ENCODE measurements at places on chromosomes 16 and 17.
A peak's percentile ranks its signal among the peaks of the same experiment; 100 is the strongest.

GRCh38 chr17:81314398-81315081, 19.4 kb upstream of the SLC38A10 start:
- no peak for DNase-seq
- H3K27me3 ChIP-seq = no peaks in the 10 kb centered on the region
- H3K4me1 ChIP-seq = peaks cover 13% of the 10 kb centered on the region
- H3K4me3 ChIP-seq = no peak overlapping the region

- no peaks in the 10 kb centered on the region for H3K27me3 ChIP-seq
- no peak overlapping the region for H3K4me3 ChIP-seq
- no peaks in the 10 kb centered on the region for H3K4me1 ChIP-seq
- DNase-seq = no peak
- no peaks in the 10 kb centered on the region for H3K36me3 ChIP-seq
Observed at GRCh38 chr17:69503711-69504110, 89.2 kb downstream of the MAP2K6 start.

DNA sequence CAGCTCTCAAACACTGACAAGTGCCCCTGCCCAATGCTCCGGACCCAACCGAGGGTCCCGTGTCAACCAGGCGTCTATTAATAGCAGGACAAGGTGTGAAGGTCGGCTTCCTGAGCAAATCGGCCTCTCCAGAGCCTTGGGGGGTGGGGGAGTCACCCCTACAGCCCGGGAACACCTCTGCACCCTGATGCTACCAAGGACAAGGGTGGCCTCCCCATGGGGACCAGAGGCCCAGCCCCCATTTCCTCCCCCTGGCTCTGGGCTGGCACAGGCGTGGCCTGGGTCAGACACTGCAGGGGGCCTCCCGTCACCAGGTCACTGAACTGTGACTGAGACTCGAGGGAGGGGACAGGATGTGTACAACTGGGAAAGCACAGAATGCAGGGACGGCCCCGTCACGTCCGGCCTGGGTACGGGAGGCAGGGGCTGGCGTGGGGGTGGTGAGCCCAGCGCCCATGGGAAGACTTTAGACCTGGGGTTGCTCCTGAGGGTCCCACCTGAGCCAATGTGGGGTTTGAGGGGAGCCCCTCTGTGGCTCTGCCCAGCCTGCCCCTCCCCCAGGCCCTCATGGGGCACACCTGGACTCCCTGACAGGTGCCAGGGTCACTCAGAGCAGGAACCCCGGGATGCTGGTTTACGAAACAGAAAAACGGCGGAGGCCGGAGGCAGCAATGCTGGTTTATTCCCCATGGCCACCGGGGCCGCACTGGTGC, 579 bp upstream of the CYBA start:
- H3K4me1 ChIP-seq = peaks cover 93% of the 10 kb centered on the region
- H3K4me3 ChIP-seq = peak overlapping the region; percentile 84
- DNase-seq = peak; percentile 79
- peak overlapping the region; percentile 95 for H3K27ac ChIP-seq
- H3K27me3 ChIP-seq = no peaks in the 10 kb centered on the region

DNA sequence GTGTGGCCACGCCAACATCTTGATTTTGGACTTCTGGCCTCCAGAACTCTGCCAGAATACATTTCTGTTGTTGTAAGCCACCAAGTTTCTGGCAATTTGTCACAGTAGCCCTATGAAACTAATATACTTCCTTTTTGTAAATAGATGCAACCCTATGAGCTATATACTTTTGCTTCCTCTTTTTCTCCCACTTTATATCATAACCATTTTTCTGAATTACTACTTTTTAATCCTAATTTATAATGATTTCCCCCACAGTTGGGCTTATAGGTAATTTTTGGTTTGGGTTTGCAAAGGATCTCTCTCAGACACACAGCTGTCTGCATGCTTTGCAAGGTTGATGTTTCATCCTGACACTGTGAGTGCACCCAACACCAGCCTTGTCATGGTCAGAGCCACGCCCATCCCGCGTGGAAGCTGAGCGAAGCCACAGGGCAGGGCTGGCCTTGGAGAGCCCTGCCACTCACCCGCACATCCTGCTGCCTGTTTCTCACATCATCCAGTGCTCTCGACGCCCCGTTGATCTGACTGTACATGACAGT, 5.8 kb downstream of the TRIM25 start:
- DNase-seq = no peak
- H3K36me3 ChIP-seq = peaks cover 71% of the 10 kb centered on the region
- no peak overlapping the region for H3K27ac ChIP-seq
- peaks cover 37% of the 10 kb centered on the region for H3K4me1 ChIP-seq
- no peak overlapping the region for H3K4me3 ChIP-seq

DNA sequence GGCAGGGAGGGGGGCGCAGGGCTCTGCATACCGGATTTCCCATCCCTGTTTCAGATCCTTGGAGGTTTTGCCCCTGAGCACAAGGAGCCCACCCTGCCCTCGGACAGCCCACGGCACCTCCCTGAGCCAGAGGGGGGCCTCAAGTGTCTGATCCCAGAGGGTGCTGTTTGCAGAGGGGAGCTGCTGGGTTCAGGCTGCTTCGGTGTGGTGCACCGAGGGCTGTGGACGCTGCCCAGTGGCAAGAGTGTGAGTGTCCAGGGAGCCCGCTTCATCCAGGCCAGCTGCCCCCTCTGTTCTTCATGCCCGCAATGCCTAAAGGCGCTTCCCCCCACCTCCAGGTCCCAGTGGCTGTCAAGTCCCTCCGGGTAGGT, 2.5 kb downstream of the TNK1 start:
- no peak overlapping the region for H3K27ac ChIP-seq
- H3K27me3 ChIP-seq = no peaks in the 10 kb centered on the region
- no peaks in the 10 kb centered on the region for H3K36me3 ChIP-seq
- no peak overlapping the region for H3K4me3 ChIP-seq

- peaks cover 45% of the 10 kb centered on the region for H3K36me3 ChIP-seq
- peaks cover 16% of the 10 kb centered on the region for H3K4me1 ChIP-seq
- peak overlapping the region; percentile 94 for H3K27ac ChIP-seq
- peak overlapping the region; percentile 92 for H3K4me3 ChIP-seq
- H3K27me3 ChIP-seq = no peaks in the 10 kb centered on the region
Observed at GRCh38 chr16:1493746-1494094, 560 bp downstream of the TELO2 start.

- no peaks in the 10 kb centered on the region for H3K4me1 ChIP-seq
- H3K36me3 ChIP-seq = no peaks in the 10 kb centered on the region
- H3K27me3 ChIP-seq = no peaks in the 10 kb centered on the region
- H3K4me3 ChIP-seq = no peak overlapping the region
Observed at GRCh38 chr16:58938811-58939210, 204.7 kb upstream of the GOT2 start.

- no peak overlapping the region for H3K4me3 ChIP-seq
- peaks cover 7% of the 10 kb centered on the region for H3K4me1 ChIP-seq
- no peak for DNase-seq
- H3K27ac ChIP-seq = peak overlapping the region; percentile 40
- H3K36me3 ChIP-seq = no peaks in the 10 kb centered on the region
- no peaks in the 10 kb centered on the region for H3K27me3 ChIP-seq
Observed at GRCh38 chr17:16407911-16408588, 7.3 kb upstream of the TRPV2 start.

GRCh38 chr17:68184816-68185436, 62.9 kb upstream of the AMZ2 start:
- H3K4me1 ChIP-seq = no peaks in the 10 kb centered on the region
- no peaks in the 10 kb centered on the region for H3K27me3 ChIP-seq
- no peak overlapping the region for H3K27ac ChIP-seq
- no peaks in the 10 kb centered on the region for H3K36me3 ChIP-seq
- DNase-seq = no peak

- no peak overlapping the region for H3K27ac ChIP-seq
- H3K4me1 ChIP-seq = peaks cover 8% of the 10 kb centered on the region
- H3K36me3 ChIP-seq = peaks cover 58% of the 10 kb centered on the region
- DNase-seq = no peak
Observed at GRCh38 chr17:75135946-75136345, 4.4 kb upstream of the NT5C start.

- no peak overlapping the region for H3K27ac ChIP-seq
- H3K27me3 ChIP-seq = peaks cover 85% of the 10 kb centered on the region
- no peaks in the 10 kb centered on the region for H3K36me3 ChIP-seq
- H3K4me3 ChIP-seq = no peak overlapping the region
Observed at GRCh38 chr16:976389-976931, 5.1 kb upstream of the SOX8 start.

DNA sequence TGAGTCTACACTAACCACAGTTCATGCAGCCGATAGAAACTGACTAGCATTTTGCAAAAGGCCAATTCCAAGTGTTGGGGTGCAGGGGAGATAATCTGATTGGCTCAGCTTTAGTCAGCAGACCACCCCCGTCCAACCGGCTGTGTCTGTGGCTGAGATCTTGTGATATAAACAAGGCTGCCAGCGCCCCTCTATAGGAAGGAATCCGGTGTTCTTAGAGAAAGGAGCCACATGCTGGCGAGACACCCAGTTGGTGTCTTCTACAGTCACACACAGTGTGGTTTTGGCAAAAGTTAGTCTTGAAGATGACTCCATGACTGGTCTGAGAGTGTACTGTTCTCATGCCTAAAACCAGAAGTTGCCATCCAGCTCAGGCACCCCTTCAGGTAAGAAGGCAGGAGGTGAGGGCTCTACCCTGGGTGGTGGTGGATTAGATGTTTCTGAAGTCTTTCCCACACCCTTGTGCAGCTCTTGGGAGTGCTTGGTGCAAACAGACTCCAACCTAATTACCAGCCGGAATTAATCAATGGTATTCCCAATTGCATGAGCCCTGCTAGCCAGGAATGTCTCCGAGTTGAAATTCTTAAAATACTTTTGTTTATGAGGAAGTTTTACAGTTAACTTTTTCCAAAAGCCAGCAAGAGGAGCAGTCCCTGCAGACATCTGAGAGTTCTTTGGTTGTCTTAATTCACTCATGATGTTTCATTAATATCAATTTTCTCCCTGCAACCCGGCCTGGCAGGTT, 172.3 kb upstream of the IRX6 start:
- H3K4me1 ChIP-seq = no peaks in the 10 kb centered on the region
- DNase-seq = peak; percentile 2
- no peaks in the 10 kb centered on the region for H3K27me3 ChIP-seq
- no peak overlapping the region for H3K4me3 ChIP-seq
- no peaks in the 10 kb centered on the region for H3K36me3 ChIP-seq

DNA sequence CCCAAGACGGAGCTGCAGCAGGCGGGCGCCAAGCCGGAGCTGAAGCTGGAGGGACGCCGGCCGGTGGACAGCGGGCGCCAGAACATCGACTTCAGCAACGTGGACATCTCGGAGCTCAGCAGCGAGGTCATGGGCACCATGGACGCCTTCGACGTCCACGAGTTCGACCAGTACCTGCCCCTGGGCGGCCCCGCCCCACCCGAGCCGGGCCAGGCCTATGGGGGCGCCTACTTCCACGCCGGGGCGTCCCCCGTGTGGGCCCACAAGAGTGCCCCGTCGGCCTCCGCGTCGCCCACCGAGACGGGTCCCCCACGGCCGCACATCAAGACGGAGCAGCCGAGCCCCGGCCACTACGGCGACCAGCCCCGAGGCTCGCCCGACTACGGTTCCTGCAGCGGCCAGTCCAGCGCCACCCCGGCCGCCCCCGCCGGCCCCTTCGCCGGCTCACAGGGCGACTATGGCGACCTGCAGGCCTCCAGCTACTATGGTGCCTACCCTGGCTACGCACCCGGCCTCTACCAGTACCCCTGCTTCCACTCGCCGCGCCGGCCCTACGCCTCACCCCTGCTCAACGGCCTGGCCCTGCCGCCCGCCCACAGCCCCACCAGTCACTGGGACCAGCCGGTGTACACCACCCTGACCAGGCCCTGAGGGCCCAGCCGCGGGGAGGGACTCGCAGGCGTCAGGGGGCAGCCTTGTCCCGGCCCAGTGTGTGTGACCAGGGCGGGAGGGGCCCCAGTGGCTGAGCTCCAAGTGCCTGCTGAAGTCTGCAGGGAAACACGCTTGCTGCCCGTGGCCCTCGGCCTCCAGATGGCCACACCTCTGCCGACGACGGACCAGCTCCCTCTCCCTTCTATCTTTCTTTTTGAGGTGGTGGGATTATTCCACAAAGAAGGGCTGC, 3.4 kb downstream of the SOX8 start:
- H3K27me3 ChIP-seq = peaks cover 25% of the 10 kb centered on the region
- H3K4me1 ChIP-seq = no peaks in the 10 kb centered on the region
- DNase-seq = no peak
- H3K27ac ChIP-seq = no peak overlapping the region

- H3K27me3 ChIP-seq = peaks cover 7% of the 10 kb centered on the region
- H3K36me3 ChIP-seq = no peaks in the 10 kb centered on the region
- DNase-seq = no peak
Observed at GRCh38 chr16:84544031-84544773, 39.7 kb upstream of the MEAK7 start.

- H3K36me3 ChIP-seq = no peaks in the 10 kb centered on the region
- no peak for DNase-seq
- no peaks in the 10 kb centered on the region for H3K4me1 ChIP-seq
- H3K27me3 ChIP-seq = peaks cover 4% of the 10 kb centered on the region
Observed at GRCh38 chr16:73418691-73419090, 370.8 kb upstream of the ZFHX3 start.

GRCh38 chr17:5770441-5771270, 186.3 kb upstream of the NLRP1 start:
- no peaks in the 10 kb centered on the region for H3K36me3 ChIP-seq
- no peak overlapping the region for H3K4me3 ChIP-seq
- no peak overlapping the region for H3K27ac ChIP-seq
- no peak for DNase-seq

- H3K4me3 ChIP-seq = no peak overlapping the region
- H3K27me3 ChIP-seq = 0 out of 3 replicates have a peak, but pooled peaks cover 3% of the 10 kb centered on the region
- no peaks in the 10 kb centered on the region for H3K36me3 ChIP-seq
- DNase-seq = peak; percentile 39
- H3K4me1 ChIP-seq = no peaks in the 10 kb centered on the region
- no peak overlapping the region for H3K27ac ChIP-seq
Observed at GRCh38 chr16:82631701-82632685, 5.2 kb downstream of the CDH13 start.

- H3K27me3 ChIP-seq = peaks cover 23% of the 10 kb centered on the region
- DNase-seq = no peak
- H3K4me3 ChIP-seq = no peak overlapping the region
- no peak overlapping the region for H3K27ac ChIP-seq
- H3K36me3 ChIP-seq = no peaks in the 10 kb centered on the region
- H3K4me1 ChIP-seq = peaks cover 10% of the 10 kb centered on the region
Observed at GRCh38 chr17:57784226-57784895, 39.3 kb upstream of the CCDC182 start.

DNA sequence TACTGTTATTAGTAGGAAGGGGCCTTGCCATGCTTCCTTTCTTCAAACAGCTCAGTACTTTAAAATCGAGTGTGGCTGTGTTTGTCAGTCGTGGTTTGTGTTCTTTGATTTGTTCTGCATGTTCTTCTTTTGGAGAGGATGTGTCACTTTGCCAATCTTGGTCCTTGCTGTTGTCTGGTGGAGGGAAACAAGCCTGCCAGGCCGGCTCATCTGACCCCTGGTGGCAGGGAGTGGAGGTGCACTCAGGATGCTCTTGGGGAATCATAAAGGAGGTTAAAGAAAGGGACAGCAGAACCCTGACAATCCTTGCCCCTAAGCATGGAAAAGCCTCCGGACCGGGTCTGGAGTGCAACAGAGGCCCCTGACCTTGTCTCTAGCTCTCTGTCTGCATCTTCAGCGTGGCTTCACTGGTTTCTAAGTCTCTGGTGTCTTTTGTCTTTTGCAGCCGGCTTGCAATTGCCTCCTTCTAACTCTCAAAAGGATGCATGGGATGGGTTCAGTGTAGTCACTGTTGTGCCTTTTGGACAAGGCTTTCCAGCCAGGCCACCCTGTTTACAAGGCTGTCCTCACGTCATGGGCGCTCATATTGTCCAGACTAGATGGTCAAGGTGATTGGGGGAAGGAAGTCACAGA, 135.8 kb downstream of the WWOX start:
- no peak overlapping the region for H3K27ac ChIP-seq
- no peak overlapping the region for H3K4me3 ChIP-seq
- H3K4me1 ChIP-seq = no peaks in the 10 kb centered on the region
- no peaks in the 10 kb centered on the region for H3K36me3 ChIP-seq

GRCh38 chr16:72424757-72425156, 252.8 kb upstream of the PMFBP1 start:
- H3K4me1 ChIP-seq = no peaks in the 10 kb centered on the region
- H3K27me3 ChIP-seq = no peaks in the 10 kb centered on the region
- H3K27ac ChIP-seq = no peak overlapping the region
- no peak for DNase-seq
- no peaks in the 10 kb centered on the region for H3K36me3 ChIP-seq
